ENCODE measurements at places on chromosomes 2 and 18.

DNA sequence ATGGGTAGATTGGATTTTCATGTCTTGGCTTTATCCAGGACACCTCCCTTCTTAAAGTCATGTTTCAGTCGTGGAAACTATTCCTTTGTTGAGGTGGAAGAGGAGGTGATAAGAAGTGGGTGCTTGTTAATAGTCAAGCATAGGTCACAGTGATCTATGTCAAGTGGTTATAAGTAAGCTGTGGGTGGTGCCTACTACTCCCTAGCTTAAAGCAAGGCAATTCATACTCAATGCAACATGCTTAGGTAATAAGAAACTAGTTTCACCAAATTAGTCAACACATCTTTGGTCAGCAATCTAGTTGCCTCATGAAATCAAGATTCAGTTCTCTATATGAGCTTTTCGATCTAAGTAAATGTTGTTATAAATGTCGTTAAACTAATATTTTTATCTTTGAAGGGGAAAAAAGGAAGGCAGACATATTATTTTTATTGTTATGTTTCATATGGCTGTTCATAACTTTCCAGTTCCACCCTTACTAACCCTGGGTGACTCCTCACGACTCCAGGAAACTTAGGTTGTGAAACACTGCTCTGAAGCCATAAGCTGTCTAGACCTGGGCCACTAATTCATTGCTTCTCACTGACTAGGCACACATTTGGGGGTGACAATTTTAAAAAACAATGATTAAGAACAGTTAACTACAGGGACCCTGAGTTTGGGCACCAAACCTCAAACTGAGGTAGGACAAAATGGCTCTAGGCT is 5.8 kb upstream of the ABCB11 start:
- no peak for DNase-seq

GRCh38 chr2:168811696-168812095 is 9.3 kb downstream of the NOSTRIN start:
- no peak for DNase-seq

GRCh38 chr18:44341759-44342158 is 338.9 kb upstream of the SETBP1 start:
- DNase-seq = no peak

- DNase-seq = no peak
These were observed 165.2 kb upstream of the MSH6 start for GRCh38 chr2:47617523-47618271.

DNA sequence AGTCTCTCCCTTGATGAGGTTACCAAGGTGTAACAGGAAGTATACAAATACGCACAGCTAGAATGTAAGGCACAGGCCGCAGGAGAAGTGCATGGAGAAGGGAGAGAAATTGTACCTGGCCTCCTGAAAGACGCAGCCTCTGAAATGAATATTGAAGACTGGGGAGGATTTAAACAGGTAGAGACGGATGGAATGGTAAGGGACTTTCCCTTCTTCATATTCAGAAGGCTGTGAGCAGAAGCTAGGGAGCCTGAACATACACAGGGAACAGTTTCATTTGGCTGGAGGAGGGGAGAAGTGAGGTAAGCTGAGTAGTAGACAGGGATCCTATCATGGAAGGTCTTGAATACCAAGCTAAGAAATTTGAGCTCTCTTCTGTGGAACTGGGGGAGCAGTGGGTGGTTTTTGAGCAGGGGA is 112.7 kb downstream of the ANKRD44 start:
- DNase-seq = no peak

GRCh38 chr2:101230541-101231001 is 22.1 kb upstream of the CNOT11 start:
- DNase-seq = peak; percentile 92

- DNase-seq = no peak
These were observed 9.6 kb downstream of the PTGR3 start for GRCh38 chr18:75199327-75199726.

- DNase-seq = no peak
These were observed 327.5 kb downstream of the KIAA1328 start for GRCh38 chr18:37156330-37156942.

- DNase-seq = no peak
These were observed 101.1 kb downstream of the B3GNT2 start for GRCh38 chr2:62296832-62297623.

DNA sequence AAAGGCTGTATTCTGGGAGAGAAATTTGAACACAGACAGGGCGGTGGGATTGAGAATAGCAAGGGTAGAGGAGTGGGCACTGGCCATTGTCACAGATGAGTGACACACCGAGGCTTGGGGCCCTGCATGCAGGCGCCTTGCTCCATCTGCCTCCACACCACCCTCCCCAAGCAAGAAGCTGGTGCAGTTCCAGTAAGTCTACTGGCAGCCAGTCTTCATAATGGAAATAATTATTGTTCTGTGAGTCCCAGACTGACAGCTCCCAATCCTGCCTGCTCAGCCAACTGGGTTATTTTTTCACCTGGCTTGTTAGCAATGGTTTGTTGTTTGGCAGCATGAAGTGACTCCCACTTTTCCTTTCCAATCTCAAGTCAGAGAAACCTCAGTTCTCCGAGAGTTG is 13.0 kb downstream of the TTC32 start:
- no peak for DNase-seq

GRCh38 chr2:63432373-63432772 is 155.9 kb downstream of the WDPCP start:
- DNase-seq = no peak

- DNase-seq = no peak
These were observed 554 bp downstream of the PFN4 start for GRCh38 chr2:24122366-24123194.

GRCh38 chr2:239946864-239947728 is 78.0 kb downstream of the NDUFA10 start:
- DNase-seq = no peak

- no peak for DNase-seq
These were observed 2167.3 kb upstream of the CELF4 start for GRCh38 chr18:39732918-39733317.

GRCh38 chr2:173424886-173425285 is 70.2 kb downstream of the CDCA7 start:
- DNase-seq = no peak

- DNase-seq = no peak
These were observed 1044.0 kb upstream of the PIK3C3 start for GRCh38 chr18:40911041-40911440.

GRCh38 chr2:10787176-10787968 is 25.2 kb downstream of the PDIA6 start:
- peak; percentile 33 for DNase-seq

- no peak for DNase-seq
These were observed 536 bp upstream of the SLC25A12 start for GRCh38 chr2:171894612-171894947.

DNA sequence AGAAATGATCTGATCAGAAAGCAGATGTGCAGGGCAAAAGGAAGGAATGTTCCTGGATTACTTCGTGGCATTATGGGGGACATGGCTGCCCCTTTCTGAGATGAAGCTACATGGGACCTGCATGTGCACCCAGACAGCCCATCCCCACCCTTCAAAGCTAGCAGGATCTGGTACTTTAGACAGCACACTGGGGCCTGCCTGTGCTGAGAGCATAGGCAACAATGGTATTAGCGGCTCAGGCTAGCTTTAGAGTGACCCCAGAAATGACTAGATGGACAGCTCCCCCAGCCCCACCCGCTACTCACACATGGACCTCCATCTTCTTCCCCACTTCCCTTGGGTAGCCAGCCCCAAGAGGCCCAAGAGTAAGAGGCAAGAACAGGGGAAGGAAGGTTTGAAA is 61.5 kb upstream of the NFE2L2 start:
- no peak for DNase-seq

GRCh38 chr2:167992278-167992677 is 255.1 kb downstream of the STK39 start:
- DNase-seq = peak; percentile 42

- DNase-seq = no peak
These were observed 91.8 kb upstream of the RFX8 start for GRCh38 chr2:101566632-101567228.

GRCh38 chr2:7013471-7014160 is 96.4 kb downstream of the RNF144A start:
- no peak for DNase-seq

DNA sequence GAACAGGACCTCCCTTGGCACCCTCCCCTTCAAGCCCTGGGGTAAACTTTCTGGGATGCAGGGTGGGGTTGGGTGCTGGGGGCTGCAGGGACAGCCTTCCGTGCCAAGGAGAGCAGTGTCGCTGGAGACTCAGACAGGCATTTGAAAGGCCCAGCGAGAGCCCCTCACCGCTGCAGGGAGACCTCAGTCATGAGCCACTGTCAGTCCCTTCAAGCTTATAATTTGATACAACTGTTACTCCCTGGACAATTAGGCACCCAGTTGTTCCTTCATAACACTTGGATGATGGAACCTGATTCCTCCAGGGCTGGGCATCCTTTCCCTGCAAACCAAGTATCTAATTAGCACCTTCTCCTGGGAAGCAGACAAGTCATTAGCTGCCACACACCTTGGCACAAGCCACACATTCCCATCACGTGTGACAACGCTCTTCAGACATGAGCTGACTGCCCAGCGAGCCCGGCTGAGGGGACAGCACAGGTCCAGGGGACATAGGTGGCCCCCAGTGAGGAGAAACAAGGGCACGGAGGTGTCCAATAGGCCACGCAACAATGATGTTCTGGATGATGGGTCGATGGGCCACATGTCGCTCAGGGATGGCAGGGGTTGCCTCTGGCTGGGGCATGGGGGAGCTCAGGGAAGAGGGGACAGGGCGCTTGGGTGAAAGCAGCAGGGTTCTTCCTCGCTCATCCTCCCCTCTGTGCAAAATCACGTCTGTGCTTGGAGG is 59.6 kb downstream of the KCNF1 start:
- no peak for DNase-seq

DNA sequence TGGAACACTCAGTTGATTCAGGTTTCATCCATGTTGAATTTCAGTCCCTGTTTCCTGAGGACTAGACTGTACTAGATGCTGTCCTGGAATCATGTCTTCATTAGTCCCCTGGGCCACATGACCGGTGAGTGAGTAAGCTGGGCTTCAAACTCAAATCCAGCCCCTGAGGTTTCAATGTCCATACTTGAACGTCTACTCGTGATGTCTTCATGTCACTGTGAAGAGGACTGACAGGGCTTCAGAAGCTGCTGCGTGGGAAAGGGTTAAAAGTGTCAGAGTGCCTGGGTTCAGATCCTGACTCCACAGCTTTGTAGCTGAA is 101.2 kb downstream of the CDK15 start:
- no peak for DNase-seq

- no peak for DNase-seq
These were observed 13.0 kb downstream of the CXCR4 start for GRCh38 chr2:136104977-136105376.

DNA sequence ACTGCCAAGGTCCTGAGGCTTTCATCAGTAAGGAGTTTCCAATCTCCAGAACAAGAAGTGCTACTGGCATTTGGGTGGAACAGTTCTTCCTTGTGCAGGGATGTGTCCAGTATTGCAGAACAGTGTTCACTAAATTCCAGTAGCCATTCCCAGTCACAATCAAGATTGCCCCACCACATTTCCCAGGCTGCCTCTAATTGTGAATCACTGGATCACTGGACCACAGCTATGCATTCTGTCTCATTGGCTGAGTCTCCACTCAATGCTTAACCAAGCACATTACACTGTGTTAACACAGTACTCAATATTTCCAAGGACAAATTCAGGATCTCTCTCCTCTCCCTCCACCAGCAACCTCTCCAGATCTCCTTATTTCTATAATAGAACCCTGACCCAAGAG is 160.2 kb upstream of the CCDC150 start:
- peak; percentile 34 for DNase-seq
